ENCODE measurements at places on chromosomes 1 and 21.
A peak's percentile ranks its signal among the peaks of the same experiment; 100 is the strongest.

GRCh38 chr21:44582055-44582454 lies 1.7 kb upstream of the KRTAP10-5 start:
- DNase-seq = no peak

DNA sequence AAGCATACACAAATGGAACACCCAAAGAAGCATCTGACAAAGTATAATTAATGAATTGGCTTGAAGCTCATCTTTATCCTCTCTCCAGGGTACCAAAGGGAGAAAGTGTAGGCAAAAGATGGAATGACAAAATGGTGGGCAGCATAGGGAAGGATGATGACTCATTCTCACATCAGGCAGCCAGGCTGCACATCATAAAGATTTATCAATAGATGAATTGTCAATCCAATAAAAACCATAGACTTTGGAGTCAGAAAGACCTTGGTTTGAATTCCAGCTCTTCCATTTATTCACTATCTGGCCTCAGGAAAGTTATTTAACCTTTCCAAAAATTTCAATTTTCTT lies 138.5 kb downstream of the TNR start:
- DNase-seq = no peak

DNA sequence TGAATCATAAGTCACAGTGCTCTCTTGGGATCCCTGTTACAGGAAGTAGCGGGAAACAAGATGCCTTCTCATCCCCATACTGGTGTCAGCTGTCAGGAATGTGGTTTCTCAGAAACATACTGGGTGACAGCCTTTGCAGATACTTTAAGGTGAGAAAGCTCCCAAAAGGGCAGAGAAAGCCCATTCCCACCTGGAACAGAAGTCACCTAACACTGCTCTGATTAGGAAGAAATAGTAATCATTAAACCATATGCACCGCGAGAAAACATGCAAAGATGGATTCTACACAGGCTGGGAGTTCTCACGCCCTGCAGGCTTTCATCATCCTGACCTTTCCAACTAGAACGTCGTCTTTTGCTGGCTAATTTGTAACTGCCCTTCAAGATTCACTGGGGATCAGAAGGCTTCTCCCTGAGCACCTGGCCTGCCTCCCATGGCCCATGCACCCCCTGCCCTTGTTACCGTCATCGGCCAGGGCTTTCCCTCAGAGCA lies 46.2 kb upstream of the SLC44A3 start:
- no peak for DNase-seq

DNA sequence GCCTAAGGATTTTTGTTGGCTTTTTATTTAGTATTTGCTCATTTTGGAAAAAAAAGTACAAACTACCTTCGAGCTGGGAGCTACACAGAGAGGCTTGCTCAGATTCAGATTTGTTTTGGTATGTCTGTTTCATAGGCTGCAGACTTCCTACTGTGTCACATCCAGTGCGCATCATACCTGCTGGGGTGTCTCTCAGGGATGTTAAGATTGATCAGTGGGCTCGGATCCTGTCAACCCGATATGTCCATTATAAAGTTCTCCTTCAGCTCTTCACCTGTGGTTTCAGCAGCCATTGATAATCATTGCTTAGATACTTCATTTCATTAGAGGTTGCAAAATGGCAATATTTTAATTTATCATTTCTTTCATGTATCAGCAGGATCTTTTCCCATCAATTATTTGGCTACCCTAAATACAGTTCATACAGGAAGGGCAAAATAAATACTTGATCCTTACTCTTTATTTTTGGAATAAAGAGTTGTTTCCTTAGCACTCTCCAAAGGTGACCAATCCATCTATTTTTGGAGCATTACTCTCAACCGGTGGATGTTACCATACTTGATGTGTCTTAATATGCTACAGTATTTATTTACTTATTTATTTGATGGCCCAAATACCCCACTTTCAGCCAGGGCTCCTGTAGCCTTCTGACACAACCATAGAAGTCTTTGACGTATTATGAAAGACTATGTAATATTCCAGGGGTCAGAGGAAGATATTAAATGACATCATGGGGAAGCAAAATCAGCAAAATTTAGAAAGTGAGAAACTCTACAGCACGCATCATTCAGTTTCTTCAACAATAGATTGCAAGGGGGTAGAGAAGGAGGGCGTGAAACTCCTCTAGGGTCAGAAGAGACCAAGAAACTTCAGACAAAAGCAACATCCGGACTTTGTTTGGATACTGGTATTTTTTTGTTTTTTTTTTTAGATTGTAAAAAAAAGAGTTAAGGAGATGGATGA lies 55.3 kb upstream of the HNRNPU start:
- DNase-seq = no peak

- DNase-seq = no peak
Observed at GRCh38 chr21:38365521-38365920, 108.7 kb downstream of the KCNJ15 start.

DNA sequence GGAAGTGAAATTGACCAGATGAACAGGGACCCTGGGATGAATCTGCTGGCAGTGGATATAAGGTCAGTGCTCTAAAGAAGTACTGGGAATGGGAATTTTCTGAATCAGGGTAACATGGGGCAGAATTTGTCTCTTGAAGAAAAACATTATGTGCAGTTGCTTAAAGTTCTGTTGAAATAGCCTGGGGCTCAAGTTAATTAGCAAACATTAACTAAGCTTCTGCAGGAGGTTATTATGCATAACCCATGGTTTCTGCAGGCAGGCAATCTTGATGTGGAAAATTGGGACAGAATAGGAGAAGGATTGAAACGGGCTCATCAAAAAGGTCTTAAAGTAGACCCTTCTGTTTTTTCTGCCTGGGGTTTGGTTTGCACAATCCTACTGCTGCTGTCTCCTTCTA lies 14.0 kb downstream of the GSTM5 start:
- DNase-seq = no peak

GRCh38 chr1:6835139-6835538 lies 49.9 kb downstream of the CAMTA1 start:
- DNase-seq = no peak

DNA sequence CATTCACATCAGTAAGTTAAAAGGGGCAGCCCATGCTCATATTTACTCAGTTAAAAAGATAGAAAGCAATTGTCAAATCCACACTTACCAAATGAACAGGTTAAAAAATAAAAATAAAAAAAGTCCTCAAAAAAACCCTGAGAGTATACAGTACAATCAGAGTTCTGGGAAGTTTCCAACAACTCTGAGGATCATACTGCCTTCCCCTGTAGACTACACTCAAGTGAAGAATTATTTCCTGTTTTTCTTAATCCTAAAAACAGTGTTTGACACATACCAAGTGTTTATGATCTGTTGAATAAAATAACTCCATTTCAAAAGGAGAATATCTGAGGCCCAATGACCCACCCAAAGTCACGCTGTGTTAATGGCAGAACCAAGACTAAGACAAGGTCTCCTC lies 61.8 kb downstream of the INTS7 start:
- DNase-seq = no peak

DNA sequence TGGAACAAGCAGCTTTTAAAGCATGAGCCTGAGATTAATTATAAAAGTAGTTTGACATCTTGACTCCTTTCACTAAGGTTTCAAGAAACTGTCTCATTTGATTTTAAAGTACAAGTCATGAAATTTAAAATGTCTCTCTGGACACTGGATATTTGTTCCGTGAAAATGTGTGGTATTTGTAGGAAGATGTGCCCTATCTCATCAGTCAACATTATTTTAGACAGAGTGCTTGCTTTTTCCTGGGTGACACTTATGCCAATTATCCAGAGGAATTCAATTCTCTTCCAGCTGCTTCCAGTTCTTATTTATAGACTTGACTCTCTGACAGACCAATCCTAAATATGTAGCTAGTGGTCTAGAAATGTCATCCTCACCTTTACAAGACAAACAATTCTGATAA lies 300.4 kb downstream of the PLA2G4A start:
- no peak for DNase-seq

- no peak for DNase-seq
Observed at GRCh38 chr1:114302821-114303220, 149.2 kb upstream of the SYT6 start.

DNA sequence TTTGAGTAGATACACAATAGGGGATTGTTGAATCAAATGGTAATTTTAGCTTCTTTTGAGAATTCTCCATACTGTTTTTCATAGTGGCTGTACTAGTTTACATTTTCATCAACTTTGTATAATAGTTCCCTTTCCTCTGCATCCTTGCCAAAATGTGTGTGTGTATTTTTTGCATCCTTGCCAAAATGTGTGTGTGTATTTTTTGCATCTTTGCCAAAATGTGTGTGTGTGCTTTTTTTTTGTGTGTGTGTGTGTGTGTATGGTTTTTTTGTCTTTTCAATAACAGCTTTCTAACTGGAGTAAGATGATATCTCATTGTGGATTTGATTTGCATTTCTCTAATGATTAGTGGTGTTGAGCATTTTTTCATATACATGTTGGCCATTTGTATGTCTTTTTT lies 105.4 kb downstream of the ATP6V1G3 start:
- DNase-seq = no peak

- DNase-seq = no peak
Observed at GRCh38 chr1:150534002-150534401, 15.2 kb upstream of the ADAMTSL4 start.

DNA sequence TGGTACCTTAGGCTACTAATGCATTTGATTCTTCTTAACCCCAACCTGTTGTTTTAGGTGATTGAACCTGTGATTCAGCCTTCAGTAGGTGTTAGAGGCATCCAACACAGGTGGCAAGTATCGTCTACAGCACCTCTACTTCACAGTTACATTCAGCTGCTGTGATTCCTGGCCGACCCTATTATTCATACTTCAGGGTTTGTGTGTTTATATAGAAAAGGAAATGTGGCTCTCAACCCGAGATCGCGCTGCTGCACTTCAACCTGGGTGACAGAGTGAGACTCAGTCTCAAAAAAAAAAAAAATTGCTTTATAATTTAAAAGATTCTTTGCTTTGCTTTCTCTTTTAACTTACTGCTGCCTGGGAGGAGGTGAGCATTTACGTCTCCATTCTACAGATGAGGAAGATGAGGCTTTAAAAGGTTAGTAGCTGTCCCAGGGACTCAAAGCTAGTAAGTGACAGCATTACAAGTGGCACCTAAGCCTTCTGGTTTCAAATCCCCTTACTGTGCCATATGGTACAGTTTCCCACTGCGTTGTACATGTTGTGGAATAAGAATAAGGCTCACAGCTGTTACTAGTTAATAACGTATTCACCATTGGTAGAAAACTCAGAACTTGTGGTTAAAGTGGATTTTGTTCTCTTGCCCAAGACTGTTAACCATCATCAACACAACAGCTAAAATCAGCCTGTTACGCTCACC lies 9.9 kb upstream of the GPR25 start:
- no peak for DNase-seq

- DNase-seq = peak; percentile 15
Observed at GRCh38 chr1:1082776-1083415, 8.8 kb upstream of the RNF223 start.

DNA sequence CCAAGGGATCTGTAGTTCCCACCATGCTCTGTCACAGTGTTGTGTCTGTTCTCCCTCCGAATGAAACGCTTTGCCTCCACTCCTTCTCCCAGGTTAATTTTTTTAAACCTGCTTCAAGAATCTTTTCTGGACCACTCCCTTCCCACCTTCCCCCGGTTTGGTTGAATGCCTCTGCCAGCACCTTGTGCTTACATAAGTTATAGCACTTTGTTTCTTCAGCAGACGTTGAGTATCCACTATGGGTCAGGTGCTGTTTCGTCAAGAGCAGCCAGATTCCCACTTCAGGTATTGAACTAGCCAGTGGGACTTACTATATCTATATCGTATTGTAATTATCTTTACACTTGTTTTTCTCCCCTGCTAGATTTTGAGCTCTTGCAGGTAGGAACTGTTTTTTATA lies 27.6 kb downstream of the TTF2 start:
- DNase-seq = no peak

GRCh38 chr1:82273816-82274215 lies 473.1 kb downstream of the ADGRL2 start:
- DNase-seq = no peak

GRCh38 chr1:152048416-152049009 lies 11.7 kb upstream of the S100A11 start:
- peak; percentile 90 for DNase-seq

GRCh38 chr1:17579951-17580939 lies 40.7 kb downstream of the ARHGEF10L start:
- DNase-seq = no peak

DNA sequence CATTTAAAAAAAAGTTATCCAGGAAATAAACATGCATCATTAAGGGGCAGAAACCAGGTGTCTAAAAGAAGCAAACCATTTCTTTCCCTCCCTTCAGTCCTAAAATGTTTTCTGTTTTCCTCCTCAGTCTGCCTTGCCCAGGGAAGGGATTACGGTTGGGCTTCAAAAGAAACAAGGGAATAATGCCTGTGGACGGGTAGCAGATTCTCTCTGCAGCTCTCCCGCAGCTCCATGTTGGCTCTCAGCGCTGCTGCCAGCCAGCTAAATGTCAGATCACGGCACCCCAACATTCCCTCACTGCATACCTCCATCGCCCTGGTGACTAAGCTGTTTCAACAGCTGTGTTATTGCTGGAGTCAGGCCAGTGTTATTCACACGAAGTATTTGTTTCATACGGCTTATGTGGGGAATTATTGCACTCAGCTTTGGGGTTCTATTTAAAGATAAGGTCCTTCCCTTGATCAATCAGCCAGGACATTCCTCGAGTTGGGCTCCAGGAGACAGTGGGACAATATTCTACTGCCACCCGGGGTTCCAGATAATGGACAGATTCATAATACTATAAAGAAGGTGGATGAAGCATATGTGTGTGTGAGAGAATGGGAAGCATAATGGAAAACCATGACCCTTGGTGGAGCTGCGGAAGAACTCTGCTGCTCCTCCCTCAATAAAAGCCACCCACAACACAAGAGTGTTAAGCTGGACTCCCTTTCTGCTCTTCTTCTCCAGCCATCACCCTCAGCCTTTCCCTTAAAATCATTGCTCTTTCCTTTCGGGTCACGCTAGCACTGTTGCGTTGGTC lies 58.2 kb downstream of the WLS start:
- no peak for DNase-seq

DNA sequence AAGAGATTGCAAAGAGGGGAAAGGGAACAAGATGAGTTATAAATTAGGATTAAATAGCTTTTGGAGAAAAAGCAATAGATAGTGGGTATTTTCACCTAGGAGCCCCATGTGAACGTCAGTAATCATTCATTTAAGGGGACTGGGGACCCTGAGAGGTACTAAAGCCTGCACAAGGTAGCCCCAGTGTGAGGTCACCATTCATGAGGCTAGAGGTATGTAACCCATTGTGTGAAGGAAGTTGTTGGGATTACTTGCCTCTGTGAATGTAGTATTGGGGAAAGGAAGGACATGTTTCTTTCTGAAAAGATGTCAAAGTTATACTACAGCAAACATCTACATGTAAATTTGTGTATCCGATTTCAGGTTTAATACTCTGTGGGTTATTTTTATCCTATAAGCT lies 276.8 kb downstream of the TBX15 start:
- DNase-seq = no peak

- DNase-seq = no peak
Observed at GRCh38 chr1:119947468-119947867, 51.2 kb upstream of the ADAM30 start.

- no peak for DNase-seq
Observed at GRCh38 chr1:58133562-58133961, 413.0 kb downstream of the OMA1 start.

- no peak for DNase-seq
Observed at GRCh38 chr1:24379733-24380315, 33.8 kb downstream of the STPG1 start.
